ENCODE measurements at places on chromosomes 7 and 10. TPM values are rescaled to one million over a fixed set of nuclear protein-coding genes. Genes with fewer than 3 reads are reported as not detected.

- no peak for DNase-seq
Measured at GRCh38 chr7:145909991-145910513, 206.5 kb upstream of the CNTNAP2 start.

DNA sequence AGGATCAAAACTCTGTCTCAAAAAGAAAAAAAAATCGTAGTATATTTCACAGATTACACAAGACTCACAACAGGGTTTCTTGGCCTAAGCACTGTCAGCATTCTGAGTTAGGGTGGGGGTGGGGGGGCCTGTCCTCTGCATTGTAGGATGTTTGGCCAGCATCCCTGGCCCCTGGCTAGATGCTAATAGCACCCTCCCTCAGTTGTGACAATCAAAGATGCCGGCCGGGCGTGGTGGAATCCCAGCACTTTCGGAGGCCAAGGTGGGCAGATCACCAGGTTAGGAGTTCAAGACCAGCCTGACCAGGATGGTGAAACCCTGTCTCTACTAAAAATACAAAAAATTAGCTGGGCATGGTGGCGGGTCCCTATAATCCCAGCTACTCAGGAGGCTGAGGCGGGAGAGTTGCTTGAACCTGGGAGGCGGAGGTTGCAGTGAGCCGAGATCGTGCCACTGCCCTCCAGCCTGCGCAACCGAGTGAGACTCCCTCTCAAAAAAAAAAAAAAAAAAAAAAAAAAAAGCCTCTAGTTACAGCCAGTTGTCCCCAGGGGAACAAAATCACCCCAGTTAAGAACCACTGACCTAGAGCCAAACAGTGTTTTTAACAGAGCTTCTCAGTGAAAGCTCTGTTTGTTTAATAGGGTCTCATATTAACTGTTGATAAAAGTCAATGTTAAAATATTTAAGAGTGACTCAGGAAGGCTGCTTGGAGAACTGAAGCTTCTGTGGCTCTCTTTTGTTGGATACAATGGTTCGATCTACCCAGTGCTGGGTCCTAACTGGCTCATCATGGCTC is 161.0 kb upstream of the FAM171A1 start:
- no peak for DNase-seq

The PYROXD2 gene
- total RNA-seq: 4.7 TPM

DNA sequence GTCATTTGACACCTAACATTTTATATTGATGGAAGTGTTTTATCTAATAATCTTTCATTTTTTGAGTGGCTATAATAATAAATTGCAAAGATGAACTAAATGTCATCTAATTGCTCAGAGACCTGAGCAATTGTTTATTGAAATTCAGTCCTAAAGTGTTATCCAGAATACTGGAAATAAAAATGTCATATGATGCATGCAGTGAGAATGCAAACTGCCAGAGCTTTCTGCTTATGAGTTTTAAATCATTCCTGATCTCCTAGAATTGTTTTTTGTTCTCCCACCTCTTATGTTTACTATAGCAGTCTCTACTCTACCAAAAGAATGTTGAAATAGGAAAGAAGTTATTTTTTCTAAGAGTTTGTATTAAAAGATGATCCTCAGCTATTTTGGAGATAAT is 116.7 kb downstream of the FOXP2 start:
- no peak for DNase-seq

The VIPR2 gene
- 0.56 TPM for total RNA-seq

DNA sequence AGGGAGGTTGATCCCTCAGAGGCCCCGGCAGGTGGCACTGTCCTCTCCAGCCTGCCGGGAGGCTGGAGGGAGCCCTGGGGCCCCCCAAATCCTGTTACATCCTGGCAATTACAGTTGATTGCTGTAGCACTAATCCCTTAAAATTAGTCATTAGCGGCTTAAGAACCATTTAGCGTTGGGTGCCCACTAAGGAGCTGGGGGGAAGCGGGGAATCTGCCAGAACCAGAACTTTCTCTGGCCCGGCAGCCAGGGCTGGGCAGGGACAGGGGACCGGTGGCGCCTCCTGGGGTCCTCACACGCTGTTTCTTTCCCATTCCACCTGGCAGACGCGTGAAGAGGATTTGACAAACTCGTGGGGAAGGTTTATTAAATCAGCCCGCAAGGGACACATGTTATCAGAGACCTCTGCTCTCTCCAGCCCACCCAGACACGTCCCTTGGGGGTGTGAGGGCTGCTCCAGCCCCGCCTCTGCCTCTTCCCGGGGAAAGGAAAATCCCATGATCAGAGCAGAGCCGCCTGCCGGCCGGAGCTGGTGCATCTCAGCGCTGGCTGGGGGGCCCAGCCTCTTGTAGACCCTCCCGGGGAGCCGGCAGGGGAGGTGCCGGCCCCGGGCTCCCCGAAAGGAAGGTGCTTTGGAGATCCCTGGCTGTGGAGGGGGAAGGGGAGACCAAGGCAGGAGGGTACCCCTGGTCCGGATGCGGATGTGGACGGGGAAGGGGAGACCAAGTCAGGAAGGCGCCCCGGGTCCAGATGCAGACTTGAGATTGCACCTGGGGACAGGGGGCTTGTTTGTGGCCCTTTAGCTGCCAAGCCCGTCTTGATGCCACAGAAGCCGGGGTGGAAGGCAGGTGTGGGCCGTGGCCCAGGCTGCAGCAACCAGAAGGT is 142.7 kb downstream of the ELFN1 start:
- no peak for DNase-seq

DNA sequence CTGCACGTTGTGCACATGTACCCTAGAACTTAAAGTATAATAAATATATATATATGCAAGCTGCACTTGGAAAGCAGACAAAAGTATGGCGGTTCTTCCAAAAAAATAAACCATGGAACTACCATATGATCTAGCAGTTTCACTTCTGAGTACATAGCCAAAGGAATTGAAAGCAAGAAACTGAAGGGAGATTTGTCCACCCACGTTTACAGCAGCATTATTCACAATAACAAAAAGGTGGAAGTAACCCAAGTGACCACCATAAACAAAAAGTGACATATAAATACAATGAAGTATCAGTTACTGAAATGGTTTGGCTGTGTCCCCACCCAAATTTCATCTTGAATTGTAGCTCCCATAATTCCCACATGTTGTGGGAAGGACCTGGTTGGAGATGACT is 525.3 kb upstream of the CELF2 start:
- no peak for DNase-seq

DNA sequence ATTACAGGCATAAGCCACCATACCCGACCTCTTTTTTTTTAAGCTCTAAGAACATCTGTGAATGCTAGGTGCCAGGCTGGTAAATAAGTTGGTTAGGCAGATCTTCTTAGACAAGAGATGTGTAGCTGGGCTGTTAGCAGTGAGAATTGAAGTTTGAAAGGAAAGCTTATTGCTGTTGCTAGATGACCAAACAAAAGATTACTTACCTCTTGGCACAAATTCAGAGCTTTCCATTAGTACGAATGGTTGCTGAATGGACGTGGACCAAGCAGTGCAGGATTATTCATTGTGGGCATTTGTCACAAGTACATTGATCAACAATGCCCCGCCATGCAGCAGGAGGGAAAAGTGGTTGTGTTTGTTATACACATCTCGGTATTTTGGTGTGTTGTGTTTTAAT is 131.2 kb downstream of the GFRA1 start:
- no peak for DNase-seq

DNA sequence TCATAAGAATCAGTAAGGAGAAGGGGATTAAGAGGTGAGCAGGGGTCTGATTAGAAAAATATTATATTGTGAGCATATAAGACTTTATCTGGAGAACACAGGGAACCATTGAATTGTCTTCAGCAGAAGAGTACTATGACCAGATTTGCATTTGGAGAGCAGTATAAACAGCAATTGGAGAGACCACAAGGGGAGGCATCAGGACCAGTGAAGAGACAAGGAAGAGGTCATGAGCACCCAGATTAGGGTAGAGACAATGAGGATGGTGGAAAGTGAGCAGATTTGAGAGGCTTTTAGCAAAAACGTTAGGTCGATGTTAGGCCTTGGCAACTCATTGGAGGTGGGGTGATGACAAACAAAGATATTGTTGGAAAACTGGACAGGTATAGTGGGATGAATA is 13.0 kb upstream of the SMIM30 start:
- no peak for DNase-seq

The GRM8 gene
- total RNA-seq: not detected

- DNase-seq: no peak
Measured at GRCh38 chr10:48445932-48446331, 139.5 kb downstream of the MAPK8 start.

GRCh38 chr7:12314199-12314598 is 89.5 kb downstream of the VWDE start:
- DNase-seq: no peak

- no peak for DNase-seq
Measured at GRCh38 chr7:106462365-106462859, 177.6 kb upstream of the NAMPT start.

The ITGB1 gene
- total RNA-seq: 117 TPM

GRCh38 chr10:87860156-87860795 is 3.1 kb downstream of the KLLN start:
- DNase-seq: peak; percentile 31

GRCh38 chr10:89355394-89355931 is 22.4 kb upstream of the IFIT1B start:
- no peak for DNase-seq

- DNase-seq: no peak
Measured at GRCh38 chr10:92574548-92575261, 812 bp upstream of the IDE start.

The SPAM1 gene
- not detected for total RNA-seq

GRCh38 chr10:114526126-114526503 is 121.8 kb upstream of the AFAP1L2 start:
- DNase-seq: peak; percentile 54

The GNAI1 gene
- total RNA-seq: 1.1 TPM

The SPDYE11 gene
- total RNA-seq: not detected

- DNase-seq: no peak
Measured at GRCh38 chr10:45152726-45153125, 152.0 kb downstream of the ZNF22 start.

DNA sequence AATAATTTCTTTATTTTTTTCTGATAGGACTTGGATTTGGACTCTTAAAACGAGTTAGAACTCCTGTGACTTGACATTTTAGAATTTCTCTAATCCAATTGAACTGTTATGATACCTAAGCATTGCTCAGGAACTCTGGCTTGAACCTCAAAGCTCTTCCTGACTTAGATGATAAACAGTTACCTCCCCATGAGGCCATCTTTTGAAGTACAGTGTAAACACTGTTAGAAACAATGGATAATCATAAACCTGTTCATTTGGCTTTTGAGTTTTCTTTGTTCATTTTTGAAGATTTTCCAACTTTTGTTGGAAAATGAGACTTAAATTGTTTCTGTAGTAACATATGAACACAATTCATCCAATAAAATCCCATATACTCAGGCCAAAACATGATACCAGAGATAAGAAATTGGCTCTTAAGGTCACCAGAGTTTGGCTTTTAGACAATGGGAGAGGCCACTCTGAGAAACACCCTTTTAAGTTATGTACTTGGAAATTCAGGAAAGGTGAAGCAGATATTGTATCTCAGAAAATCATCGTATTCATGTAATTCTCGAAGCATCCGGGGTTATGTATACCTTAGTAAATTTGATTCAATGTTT is 59.6 kb downstream of the RUNDC3B start:
- DNase-seq: no peak

GRCh38 chr7:44767912-44768627 is 19.4 kb downstream of the ZMIZ2 start:
- no peak for DNase-seq

GRCh38 chr10:14736600-14737081 is 38.1 kb downstream of the FAM107B start:
- no peak for DNase-seq

GRCh38 chr10:7534480-7534852 is 123.6 kb upstream of the SFMBT2 start:
- DNase-seq: no peak

The COL28A1 gene
- total RNA-seq: 0.19 TPM

- DNase-seq: peak; percentile 64
Measured at GRCh38 chr10:33005322-33006301, 47.6 kb upstream of the ITGB1 start.

DNA sequence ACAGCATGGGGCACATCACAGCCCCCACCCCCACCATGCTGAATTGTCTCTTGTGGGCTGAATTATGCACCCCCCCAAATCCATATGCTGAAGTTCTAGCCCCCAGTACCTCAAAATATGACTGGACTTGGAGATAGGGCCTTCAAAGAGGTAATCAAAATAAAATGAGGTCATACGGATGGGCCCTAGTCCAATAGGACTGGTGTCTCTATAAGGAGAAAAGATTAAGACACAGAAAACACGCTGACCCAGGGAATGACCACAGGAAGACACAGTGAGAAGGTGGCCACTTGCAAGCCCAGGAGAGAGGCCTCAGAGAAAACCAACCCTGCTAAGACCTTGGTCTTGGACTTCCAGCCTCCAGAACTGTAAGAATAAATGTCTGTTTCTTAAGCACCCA is 106.4 kb upstream of the ARID5B start:
- no peak for DNase-seq

- no peak for DNase-seq
Measured at GRCh38 chr10:10600004-10600403, 417.7 kb upstream of the CELF2 start.

All from activated CD4-positive, alpha-beta memory T cell treated with anti-CD3 and anti-CD28 coated beads for 36 hours (primary cell).